ENCODE measurements at places on chromosomes 6 and 20.

DNA sequence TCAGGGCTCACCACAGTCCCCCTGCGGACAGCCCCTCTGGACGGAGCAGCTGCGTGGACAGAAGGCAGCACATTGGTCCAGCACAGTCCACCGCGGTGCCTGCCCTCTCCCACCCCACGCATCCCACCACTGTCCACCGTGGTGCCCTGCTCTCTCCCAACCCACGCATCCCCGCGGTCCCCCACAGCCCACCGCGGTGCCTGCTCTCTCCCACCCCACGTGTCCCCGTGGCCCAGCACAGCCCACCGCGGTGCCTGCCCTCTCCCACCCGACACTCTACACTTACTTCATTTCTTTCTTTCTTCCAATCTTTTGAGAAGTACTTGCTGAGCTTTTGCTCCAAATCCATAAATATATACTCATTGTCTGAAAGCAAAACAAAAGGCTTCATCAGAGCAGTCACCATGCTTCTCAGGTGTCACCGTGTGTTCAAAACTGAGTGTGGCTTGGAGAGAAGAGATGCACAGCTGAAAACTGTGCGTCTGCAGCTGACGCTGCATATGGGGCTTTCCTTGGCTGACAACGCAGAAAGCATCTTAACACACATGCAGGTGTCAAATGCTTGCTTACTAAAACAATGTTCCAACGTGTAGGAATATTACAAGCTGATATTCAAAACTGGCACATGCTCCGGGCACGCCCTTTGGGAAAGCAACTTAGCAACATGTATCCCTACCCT lies 11.8 kb downstream of the FRMD1 start:
- DNase-seq: no peak

GRCh38 chr6:112149236-112149635 lies 61.8 kb downstream of the FAM229B start:
- DNase-seq: no peak

DNA sequence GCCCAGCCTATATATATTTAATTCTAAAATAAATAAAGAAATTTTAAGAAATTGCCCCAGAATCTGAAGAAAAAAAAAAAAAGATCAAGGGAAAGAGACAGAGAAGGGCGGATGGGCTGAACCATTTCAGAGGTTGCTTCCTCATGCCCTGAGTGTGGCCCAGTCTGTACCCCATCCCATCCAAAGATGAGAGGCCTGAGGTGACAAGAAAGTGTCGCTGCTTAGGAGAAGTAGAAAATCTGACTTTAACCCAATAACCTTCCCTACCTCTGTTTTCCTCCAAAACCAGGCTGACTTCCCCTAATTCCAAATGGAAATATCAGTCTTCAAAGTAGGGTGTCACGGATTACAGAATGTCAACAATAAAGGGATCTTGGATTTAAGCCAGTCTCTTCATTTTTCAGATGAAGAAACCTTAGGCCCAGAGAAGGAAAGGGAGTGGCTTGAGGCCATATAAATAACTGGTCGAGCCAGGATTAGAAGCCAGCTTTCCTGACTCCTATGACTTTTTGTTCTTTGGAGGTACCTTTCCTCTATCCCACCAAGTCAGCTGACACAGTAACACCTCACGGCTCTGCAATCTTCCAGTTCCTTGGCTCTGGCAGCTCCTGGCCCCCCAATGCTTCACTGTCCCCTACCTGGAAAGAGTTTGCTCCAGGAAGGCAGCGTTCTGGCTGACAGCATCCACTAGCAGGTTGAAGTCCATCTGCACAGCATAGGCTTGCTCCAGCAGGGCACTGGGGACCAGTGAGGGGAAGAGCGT lies 10.1 kb downstream of the GSS start:
- no peak for DNase-seq

DNA sequence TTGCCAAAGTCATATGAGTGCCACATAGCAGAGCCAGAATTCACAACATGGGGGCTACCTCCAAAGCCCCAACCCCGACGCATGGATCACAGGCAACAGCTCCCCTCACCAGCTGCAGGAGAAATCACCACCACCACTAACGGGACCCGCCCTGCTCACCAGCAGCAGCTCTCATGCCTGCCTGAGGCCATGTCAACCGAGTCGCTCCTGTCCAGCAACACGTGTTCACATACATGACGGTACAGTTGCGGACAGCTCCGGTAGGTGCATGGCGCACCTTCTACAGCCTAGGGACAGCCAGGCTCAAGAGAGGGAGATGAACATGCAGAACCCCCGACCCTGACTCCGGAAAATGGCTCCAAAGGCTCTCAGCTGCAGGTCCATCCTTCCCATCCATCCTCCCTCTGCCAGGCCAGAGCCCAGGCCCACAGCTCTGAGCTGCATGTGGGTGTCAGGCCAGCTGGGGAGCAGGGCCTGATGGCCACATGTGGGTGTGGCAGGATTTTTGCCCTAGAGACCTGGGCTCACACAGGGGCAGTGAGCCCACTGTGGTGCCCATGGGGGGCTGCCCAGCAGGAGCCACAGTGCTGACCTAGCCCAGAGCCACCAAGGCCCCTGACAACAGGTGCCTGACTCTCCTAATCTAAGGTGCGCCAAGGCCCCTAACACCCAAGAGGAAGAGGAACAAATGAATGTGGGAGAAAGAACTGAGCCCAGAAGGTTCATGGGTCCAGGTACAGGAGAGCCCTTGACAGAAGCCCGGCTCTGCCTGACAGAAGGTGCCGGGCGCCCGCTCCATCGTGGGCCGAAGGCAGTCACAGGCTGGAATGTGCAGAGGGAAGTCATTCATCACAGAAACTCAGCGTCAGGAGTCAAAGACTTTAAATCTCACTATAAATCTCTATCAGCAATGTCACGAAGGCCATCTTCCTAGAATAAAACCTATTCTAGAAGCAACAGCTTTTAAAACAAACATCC lies 10.5 kb downstream of the RPS6KA2 start:
- DNase-seq: no peak

DNA sequence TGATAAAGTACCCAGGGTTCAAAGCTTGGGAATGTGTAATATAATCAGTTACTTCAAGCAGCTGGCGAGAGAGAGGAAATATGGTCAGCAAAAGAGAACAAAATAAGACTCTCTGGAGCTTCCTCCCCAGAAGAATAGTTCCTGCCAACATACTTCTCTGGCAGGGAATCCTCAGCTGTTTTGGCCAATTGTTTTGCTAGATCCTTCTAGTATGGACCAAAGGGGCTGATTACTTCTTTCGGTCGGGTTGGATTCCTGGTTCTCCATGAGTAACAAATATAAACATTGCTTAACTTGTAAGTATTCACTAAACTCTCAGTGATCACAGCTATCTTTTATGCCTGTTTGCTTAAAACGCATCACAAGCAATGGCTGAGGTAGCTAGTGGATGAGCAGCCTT lies 31.4 kb upstream of the FBXO9 start:
- DNase-seq: no peak

DNA sequence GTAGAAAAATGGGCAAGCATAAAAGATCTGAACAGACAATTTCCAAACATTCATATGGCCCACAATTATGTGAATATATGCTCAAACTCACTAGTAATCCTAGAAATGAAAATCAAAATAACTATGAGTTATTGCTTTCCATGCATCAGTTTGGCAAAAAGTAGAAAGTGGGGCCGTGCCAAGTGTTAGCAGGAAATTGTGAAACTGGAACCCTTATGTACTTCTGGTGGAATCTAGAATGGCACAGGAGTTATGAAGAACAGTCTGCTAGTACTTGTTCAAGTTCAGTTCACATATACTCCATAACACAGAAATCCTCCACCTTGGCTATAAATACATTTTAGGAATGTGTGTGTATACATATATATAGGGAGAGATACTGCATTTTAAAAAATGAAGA lies 89.8 kb downstream of the EYA2 start:
- no peak for DNase-seq

DNA sequence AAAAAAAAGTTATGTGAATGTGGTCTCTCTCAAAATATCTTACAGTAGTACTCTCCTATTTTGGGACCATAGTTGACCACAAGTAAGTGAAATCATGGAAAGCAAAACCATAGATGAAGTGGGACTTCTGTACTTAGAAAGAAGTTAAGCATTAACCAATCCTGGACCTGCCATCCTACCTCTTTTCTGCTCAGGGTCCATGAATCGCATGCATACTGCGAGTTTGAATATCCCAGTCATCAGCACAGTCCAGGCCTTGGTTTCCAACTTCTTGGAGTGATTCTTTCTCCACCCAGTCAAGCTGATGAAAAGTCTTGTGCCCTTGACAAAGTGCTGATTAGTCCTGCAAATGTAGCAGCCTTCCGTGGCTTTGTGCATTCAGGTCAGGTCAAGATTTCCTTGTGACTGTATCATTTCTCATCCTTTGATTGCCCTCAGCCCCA lies 46.0 kb downstream of the RNF217 start:
- DNase-seq: no peak

- DNase-seq: no peak
These were observed 112.4 kb upstream of the SALL4 start for GRCh38 chr20:51914758-51915157.

- no peak for DNase-seq
These were observed 146.9 kb downstream of the FOXC1 start for GRCh38 chr6:1756472-1757129.

Measured in CD4-positive, alpha-beta T cell treated with Interleukin-4 for 1 hour (primary cell).